ENCODE measurements at places on chromosomes 11 and 22. TPM values are rescaled to one million over a fixed set of nuclear protein-coding genes. Genes with fewer than 3 reads are reported as not detected.

SPI1 gene
- total RNA-seq = not detected

APOL3 gene
- total RNA-seq = not detected

ABCC8 gene
- 3.4 TPM for total RNA-seq

SLC15A3 gene
- total RNA-seq = 15.8 TPM

FOLH1 gene
- total RNA-seq = 0.27 TPM

Data from GM23338 (cell line).